ENCODE measurements at places on chromosomes 2 and 18.
A peak's percentile ranks its signal among the peaks of the same experiment; 100 is the strongest.

GRCh38 chr2:61978522-61978921, 73.0 kb downstream of the COMMD1 start:
- peaks cover 10% of the 10 kb centered on the region for H3K4me1 ChIP-seq
- H3K27me3 ChIP-seq = no peaks in the 10 kb centered on the region
- peak; percentile 46 for DNase-seq
- H3K4me3 ChIP-seq = no peak overlapping the region
- H3K36me3 ChIP-seq = no peaks in the 10 kb centered on the region

DNA sequence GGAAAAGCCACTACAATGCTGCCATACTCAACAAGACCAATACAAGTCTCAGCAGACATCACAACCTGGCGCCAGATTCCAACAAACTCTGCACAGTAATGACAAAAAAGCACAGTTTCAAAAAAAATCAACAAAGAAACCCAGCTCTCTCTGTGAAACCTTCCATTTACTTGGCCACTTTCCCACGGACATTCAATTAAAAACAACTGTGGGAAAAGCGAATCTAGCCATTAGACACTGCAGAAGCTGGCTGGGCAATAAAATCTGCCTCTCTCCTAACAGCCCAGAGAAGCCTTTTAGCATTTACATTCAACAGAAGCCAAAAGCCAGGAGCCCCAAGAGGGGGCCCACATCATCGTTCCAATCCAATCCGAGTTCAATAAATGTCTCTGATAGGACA, 128.9 kb downstream of the HDAC4 start:
- H3K27me3 ChIP-seq = no peaks in the 10 kb centered on the region
- no peaks in the 10 kb centered on the region for H3K36me3 ChIP-seq
- no peak for DNase-seq
- H3K4me3 ChIP-seq = no peak overlapping the region

- no peaks in the 10 kb centered on the region for H3K4me1 ChIP-seq
- DNase-seq = no peak
- H3K27ac ChIP-seq = no peak overlapping the region
- H3K36me3 ChIP-seq = no peaks in the 10 kb centered on the region
Observed at GRCh38 chr2:167484875-167485274, 596.6 kb downstream of the XIRP2 start.

DNA sequence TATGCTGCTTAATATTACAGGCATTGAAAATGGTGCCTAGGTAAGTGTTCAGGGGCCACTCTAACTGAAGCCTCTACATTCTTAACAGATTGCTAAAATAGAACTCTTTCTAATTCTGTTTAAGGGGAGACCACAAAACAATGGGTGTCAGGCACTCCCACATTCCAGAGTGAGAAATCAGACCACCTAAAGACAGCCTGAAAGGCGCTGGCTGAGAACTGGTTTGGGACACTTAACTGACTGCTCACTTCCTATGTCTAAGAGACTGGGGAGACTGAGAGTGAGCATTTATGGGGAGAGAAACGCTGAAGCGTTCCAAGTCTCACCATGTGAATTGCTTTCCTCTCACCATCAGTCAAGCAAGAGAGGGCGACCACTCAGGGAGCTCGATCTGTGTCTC, 108.8 kb upstream of the ITGB6 start:
- no peak for DNase-seq
- H3K4me3 ChIP-seq = no peak overlapping the region
- no peaks in the 10 kb centered on the region for H3K27me3 ChIP-seq
- no peak overlapping the region for H3K27ac ChIP-seq
- no peaks in the 10 kb centered on the region for H3K4me1 ChIP-seq

GRCh38 chr2:37084797-37085196, 479 bp downstream of the GPATCH11 start:
- peak overlapping the region; percentile 95 for H3K4me3 ChIP-seq
- peaks cover 54% of the 10 kb centered on the region for H3K4me1 ChIP-seq
- H3K27ac ChIP-seq = peak overlapping the region; percentile 60
- no peaks in the 10 kb centered on the region for H3K36me3 ChIP-seq
- H3K27me3 ChIP-seq = no peaks in the 10 kb centered on the region

- no peaks in the 10 kb centered on the region for H3K27me3 ChIP-seq
- H3K4me3 ChIP-seq = no peak overlapping the region
- H3K4me1 ChIP-seq = no peaks in the 10 kb centered on the region
- no peak overlapping the region for H3K27ac ChIP-seq
- no peaks in the 10 kb centered on the region for H3K36me3 ChIP-seq
Observed at GRCh38 chr18:65093346-65093745, 657.5 kb upstream of the CDH7 start.

GRCh38 chr18:9546468-9546867, 67.9 kb downstream of the PPP4R1 start:
- no peaks in the 10 kb centered on the region for H3K4me1 ChIP-seq
- no peak for DNase-seq
- H3K27me3 ChIP-seq = no peaks in the 10 kb centered on the region
- no peak overlapping the region for H3K27ac ChIP-seq

- H3K36me3 ChIP-seq = no peaks in the 10 kb centered on the region
- no peaks in the 10 kb centered on the region for H3K27me3 ChIP-seq
- no peak for DNase-seq
- H3K27ac ChIP-seq = no peak overlapping the region
- no peaks in the 10 kb centered on the region for H3K4me1 ChIP-seq
- H3K4me3 ChIP-seq = no peak overlapping the region
Observed at GRCh38 chr18:9387891-9388290, 53.3 kb downstream of the TWSG1 start.

GRCh38 chr2:84425310-84425709, 33.8 kb downstream of the SUCLG1 start:
- no peaks in the 10 kb centered on the region for H3K4me1 ChIP-seq
- H3K27ac ChIP-seq = no peak overlapping the region
- peaks cover 73% of the 10 kb centered on the region for H3K36me3 ChIP-seq
- H3K27me3 ChIP-seq = no peaks in the 10 kb centered on the region
- no peak overlapping the region for H3K4me3 ChIP-seq

GRCh38 chr18:76052227-76052595, 442.8 kb downstream of the ZNF516 start:
- no peak overlapping the region for H3K27ac ChIP-seq
- H3K36me3 ChIP-seq = no peaks in the 10 kb centered on the region
- H3K4me1 ChIP-seq = no peaks in the 10 kb centered on the region
- DNase-seq = no peak
- no peaks in the 10 kb centered on the region for H3K27me3 ChIP-seq

DNA sequence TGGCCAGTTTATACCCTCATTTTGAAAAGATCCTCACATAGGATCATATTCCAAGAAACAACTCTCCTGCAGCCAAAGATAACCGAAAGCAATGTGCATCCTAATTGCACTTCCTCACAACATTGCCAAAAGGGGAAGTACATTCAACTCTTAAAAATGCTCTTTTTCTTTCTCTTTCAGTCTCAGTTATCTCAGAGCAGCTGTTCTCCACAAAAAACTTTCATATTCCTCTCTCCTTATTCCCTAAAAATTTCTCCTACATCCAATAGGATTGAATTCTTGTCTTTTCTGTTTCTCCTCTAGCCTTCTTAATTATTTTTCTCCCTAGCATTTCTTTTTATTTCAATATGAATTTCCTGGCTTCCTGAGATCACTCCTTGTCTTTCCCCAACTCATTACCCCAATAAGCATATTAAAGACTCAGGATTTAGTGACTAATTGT, 7.4 kb upstream of the VRK2 start:
- peak overlapping the region; percentile 5 for H3K4me3 ChIP-seq
- DNase-seq = peak; percentile 65
- no peaks in the 10 kb centered on the region for H3K36me3 ChIP-seq
- H3K27me3 ChIP-seq = no peaks in the 10 kb centered on the region
- peaks cover 12% of the 10 kb centered on the region for H3K4me1 ChIP-seq

DNA sequence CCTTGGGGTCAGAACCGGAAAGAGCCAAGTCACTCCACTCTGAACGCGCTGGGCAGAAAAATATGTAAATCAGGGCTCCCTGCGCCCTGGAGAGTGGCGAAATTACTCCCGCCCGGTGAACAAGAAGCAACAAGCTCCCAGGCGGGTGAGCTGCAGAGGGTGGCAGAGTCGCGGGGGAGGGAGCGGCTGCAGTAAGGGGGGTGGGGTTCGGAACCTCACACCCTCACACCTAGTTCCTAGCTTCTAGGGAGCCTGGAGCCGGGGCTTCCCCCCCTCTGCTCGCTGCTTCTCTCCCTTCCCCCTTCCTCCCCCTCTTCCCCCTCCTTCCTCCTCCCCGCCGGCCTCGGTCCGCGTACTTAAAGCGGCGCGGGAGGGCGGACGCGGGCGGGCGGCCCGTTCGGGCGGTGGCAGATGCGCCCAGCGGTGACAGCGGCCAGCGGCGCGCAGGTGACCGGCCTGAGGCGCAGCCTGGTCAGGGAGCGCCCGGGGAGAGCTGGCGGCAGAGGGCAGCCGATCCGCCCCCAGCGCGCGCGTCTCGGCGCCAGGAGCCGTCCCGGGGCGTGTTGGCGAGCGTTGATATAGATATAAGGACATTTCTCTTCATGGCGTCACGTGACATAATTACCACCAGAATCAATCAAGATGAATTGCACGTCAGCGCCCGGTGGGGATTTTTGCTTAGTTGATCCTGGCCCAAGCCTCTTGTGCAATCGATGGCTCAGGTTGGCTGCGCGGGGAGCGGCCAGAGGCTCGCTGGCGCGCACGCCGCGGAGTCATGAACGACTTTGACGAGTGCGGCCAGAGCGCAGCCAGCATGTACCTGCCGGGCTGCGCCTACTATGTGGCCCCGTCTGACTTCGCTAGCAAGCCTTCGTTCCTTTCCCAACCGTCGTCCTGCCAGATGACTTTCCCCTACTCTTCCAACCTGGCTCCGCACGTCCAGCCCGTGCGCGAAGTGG, at the start of gene HOXD11:
TSS of gene HOXD11 (plus strand) at position 700 of the 959 bp plus-strand sequence. CDS start at position 776, 76 bp downstream.
- peaks cover 6% of the 10 kb centered on the region for H3K4me1 ChIP-seq
- peak; percentile 47 for DNase-seq
- no peaks in the 10 kb centered on the region for H3K36me3 ChIP-seq
- H3K4me3 ChIP-seq = peak within 1 kb of the TSS; percentile 63

- no peaks in the 10 kb centered on the region for H3K27me3 ChIP-seq
- peaks cover 94% of the 10 kb centered on the region for H3K36me3 ChIP-seq
- no peak overlapping the region for H3K27ac ChIP-seq
- no peak for DNase-seq
- H3K4me3 ChIP-seq = no peak overlapping the region
Observed at GRCh38 chr2:208329485-208329884, 63.4 kb downstream of the PIKFYVE start.

- H3K27ac ChIP-seq = no peak overlapping the region
- H3K36me3 ChIP-seq = no peaks in the 10 kb centered on the region
- DNase-seq = no peak
Observed at GRCh38 chr2:5594249-5594695, 97.9 kb upstream of the SOX11 start.

DNA sequence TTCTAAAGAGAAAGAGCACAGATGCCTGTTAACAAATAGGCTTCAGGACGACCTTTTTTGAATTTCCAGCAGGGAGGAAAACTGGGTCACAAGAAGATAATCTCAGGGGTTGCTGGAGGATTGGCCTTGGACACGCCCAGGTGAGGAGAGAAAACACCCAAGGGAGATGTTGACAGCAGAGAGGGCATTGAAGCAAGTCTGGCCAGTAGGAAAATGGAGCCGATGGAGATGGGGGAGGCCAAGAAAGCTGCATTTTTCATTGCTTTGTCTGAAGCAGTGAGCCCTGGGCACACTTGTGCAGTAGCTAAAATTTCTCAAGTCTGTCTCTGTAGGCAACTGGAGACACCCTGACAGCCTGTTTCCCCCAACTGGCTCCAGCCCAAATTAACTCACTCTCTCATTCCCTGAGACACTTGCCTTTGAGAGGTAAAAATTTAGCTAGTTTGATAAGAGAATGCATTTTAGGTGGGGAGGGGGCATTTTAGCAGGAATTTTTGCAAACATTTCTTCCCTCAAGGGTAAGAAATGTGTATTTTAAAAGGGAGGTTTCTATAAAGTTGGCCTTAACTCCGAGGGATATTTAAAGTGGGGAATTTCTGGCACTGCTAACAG, 165.5 kb downstream of the TGIF1 start:
- H3K36me3 ChIP-seq = no peaks in the 10 kb centered on the region
- no peaks in the 10 kb centered on the region for H3K4me1 ChIP-seq
- H3K4me3 ChIP-seq = no peak overlapping the region
- no peak overlapping the region for H3K27ac ChIP-seq
- no peak for DNase-seq

- no peaks in the 10 kb centered on the region for H3K27me3 ChIP-seq
- no peak overlapping the region for H3K4me3 ChIP-seq
- peaks cover 28% of the 10 kb centered on the region for H3K4me1 ChIP-seq
- no peak overlapping the region for H3K27ac ChIP-seq
- DNase-seq = no peak
- no peaks in the 10 kb centered on the region for H3K36me3 ChIP-seq
Observed at GRCh38 chr2:11712866-11713265, 33.6 kb upstream of the LPIN1 start.

- no peak for DNase-seq
- no peak overlapping the region for H3K27ac ChIP-seq
- H3K4me3 ChIP-seq = no peak overlapping the region
- no peaks in the 10 kb centered on the region for H3K36me3 ChIP-seq
- H3K27me3 ChIP-seq = no peaks in the 10 kb centered on the region
Observed at GRCh38 chr2:149690825-149691224, 103.2 kb upstream of the MMADHC start.

GRCh38 chr2:68465081-68465916, 1.8 kb downstream of the FBXO48 start:
- H3K27me3 ChIP-seq = no peaks in the 10 kb centered on the region
- no peak overlapping the region for H3K27ac ChIP-seq
- no peaks in the 10 kb centered on the region for H3K36me3 ChIP-seq
- DNase-seq = peak; percentile 55
- no peak overlapping the region for H3K4me3 ChIP-seq

DNA sequence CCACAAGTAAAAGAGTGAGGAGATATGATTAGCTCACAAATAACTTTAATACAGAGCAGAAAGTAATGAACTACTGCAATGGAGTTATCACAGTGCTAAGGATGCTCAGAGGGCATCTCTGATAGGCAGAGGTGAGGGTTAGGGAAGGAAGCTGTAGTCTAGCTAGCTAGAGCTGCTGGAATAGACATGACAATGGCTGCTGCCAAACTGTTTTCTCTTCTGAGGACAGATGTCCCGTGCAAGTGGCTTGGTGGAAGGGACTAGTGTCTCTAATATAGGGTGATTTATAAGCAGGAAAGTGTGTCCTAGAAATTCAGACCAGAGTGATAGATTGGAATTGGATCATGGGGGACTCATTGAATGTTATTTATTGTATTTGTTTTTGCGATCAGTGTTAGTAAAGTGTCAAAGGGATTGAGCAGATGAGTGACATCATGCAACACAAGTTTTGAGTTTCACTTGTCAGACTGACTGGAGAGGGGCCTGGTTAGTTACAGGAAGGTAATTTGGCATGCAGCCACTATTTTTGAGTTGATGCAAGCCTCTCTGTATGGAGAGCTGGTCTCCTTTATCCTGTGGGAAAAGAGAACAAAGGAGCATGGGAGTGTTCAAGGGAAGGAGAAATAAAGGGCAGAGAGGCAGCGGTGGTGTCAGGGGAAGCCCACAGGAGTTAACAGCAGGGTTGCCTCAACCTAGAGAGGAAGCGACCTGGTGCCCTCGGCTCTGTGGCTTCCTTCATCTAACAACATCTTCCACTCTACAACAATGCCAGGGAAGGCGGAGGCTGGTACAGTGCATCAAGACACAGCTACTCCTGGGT, 1.9 kb downstream of the CTLA4 start:
- DNase-seq = no peak
- H3K36me3 ChIP-seq = no peaks in the 10 kb centered on the region
- no peak overlapping the region for H3K27ac ChIP-seq
- H3K27me3 ChIP-seq = no peaks in the 10 kb centered on the region
- H3K4me1 ChIP-seq = peaks cover 32% of the 10 kb centered on the region

Measured in CD14-positive monocyte (primary cell).